Cortex of kidney (tissue), 1 donor: ENCODE measurements at places on chromosomes 2 and 18.

GRCh38 chr2:220452561-220452960 lies 825.1 kb downstream of the SLC4A3 start:
- DNase-seq: no peak

DNA sequence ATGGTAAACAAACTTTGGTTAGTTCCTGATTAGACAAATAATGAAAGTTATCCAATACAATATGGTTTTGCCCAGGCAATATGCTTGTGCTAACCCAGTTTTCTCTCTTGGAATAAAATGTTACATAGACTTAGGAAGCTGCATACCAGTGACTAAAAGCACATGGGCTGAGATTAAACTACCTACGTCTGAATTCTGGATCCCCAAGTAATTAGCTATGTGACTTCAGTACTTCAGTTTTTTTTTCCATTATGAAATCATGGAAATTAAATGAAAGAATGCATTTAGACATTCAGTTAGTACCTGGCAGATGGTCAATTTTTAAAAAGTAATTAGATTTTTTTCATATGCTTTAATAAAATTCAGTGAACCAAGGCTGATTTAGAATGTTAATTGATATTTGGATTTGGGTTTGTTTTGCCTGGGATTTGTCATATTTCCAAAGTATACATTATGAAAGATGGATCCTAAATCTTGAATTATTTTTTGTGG lies 213.9 kb downstream of the PTH2R start:
- no peak for DNase-seq

DNA sequence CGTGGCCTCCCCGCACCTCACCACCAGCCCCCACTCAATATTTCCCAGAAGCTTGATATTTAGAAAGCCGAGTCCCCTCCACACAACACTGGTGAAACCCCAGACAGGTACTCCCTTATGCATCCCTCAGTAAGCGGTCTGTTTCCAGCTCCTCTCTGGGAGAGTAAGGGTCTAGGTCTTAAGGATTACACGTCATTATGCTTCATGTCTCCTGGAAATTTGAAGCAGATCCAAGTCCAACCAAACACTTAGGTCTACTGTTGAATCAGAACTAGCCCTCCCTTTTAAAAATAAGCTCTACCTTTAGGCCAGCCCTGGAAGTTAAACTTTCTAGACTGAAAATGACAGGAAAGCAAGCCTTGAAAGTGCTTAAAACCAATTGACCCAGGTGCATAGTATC lies 1.5 kb upstream of the OST4 start:
- no peak for DNase-seq

DNA sequence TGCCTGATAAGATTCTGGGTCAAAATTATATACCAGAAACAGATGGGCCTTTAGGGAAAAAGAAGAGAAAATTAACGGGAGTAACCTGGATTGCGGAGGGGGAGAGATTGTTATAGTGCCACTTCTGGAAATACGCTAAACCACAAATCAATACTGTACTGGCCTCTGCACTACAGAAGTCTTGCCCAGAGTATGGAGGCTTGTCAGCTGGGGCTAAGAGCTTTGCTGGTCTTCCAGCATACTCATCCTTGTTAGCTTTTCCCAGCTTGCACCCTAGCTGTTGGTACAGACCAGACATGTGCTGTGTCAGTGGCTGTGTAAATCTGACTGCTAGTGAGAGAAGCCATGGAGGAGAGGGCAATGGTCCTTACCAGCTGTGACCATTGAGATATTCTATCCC lies 8.9 kb downstream of the AGBL5 start:
- DNase-seq: no peak

DNA sequence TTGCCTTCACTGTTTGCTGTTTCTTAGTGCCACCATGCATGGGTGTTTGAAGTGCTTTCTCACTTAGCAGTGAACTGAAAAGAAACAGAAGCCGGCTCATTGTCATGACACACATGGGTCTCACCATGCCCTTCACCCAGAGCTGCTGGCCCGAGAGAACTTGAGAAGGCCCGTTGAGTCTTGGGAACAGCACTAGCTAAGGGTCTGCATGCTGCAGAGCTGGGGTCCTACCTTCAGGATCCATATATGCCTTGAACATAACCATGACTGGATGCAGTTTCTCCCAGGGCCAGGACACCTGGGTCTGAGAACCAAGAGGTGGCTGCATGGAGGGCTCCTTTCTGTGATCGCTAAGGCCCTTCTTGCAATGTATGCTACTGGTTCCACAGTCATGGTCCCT lies 245.5 kb upstream of the HS6ST1 start:
- DNase-seq: no peak

DNA sequence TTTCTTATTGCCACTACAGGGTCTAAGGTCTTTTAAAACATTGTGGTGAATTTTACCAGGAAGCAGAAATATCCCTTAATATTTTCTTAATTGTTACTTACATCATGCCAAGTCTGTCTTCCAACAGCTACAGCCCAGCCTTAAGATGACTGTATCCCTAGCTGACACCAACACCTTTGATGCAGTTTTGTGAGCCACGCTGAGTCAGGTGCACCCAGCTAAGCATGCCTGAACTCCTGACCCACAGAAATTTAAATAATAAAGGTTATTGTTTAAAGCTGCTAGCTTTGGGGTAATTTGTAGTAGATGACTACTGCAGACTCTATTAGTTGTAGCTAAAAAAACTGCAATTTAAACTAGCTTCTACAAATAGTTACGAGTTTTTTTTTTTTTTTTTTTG lies 1757.9 kb upstream of the LRRTM1 start:
- no peak for DNase-seq

DNA sequence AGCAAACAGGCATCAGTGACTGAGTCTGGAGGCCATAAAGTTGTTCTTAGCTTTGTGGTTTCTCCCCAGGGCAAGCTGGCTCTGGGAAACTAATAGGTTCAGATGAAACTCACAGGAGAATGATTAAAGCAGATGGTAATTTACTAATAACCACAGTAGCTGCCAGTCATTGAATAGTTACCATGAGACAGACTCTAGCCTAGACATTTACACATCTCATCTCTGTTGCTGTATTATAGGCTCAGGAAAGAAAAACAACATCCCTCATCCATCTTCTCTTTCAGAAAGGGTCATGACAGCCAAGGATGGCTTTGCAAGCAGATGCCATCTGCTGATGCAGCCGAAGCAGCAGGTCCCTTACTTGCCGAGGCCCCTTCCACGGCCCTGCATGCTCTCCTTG lies 314.0 kb upstream of the ID2 start:
- no peak for DNase-seq

DNA sequence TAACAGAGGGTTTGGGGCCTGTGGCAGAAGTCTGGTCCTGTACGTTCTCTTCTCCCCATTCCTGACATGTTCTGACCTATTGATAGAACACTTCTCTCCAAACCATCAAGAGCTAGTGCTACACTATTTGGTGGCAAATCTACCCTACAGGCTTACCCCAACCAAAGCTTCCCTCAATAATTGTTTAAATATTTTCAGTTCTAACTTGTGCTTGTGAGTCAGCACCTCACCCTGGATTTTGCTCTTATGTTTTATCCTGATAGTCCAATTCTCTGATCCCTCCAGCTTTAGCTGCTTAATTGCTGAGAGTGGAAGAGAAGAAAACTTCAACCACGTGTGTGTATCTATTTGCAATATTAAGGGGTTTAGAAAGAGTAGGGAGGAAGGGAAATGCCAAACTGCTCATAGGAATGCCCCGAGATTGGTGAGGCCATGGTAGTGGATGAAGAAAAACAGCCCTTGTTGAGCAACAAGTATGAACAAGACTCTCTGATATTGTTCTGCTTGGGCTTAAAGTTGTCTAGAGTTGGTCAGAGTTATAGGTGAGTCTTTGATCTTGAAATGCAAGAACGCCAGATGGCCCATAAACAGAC lies 67.8 kb upstream of the PARD3B start:
- DNase-seq: no peak

DNA sequence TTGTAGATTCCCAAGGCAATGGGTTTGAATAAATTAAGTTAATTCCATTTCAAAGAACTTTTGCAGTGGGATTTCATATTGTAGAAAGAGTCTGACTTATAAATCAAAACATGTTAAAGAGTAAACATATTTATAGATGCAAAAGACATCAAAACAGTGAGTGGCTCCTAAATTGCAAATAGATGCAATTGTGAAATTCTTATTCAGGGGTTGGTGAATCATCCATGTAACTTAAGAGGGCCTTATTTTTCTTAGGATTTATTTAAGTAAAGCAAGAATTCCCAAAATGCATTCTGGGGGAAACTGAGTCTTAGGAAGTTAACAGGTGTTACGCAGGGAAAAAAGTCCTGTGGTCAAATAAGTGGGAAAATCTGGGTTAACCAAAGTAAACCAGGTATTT lies 11.3 kb downstream of the TANC1 start:
- DNase-seq: no peak

- no peak for DNase-seq
Observed at GRCh38 chr2:240796543-240797499, 23.2 kb downstream of the KIF1A start.

GRCh38 chr2:71389384-71390072 lies 57.9 kb downstream of the ZNF638 start:
- no peak for DNase-seq

DNA sequence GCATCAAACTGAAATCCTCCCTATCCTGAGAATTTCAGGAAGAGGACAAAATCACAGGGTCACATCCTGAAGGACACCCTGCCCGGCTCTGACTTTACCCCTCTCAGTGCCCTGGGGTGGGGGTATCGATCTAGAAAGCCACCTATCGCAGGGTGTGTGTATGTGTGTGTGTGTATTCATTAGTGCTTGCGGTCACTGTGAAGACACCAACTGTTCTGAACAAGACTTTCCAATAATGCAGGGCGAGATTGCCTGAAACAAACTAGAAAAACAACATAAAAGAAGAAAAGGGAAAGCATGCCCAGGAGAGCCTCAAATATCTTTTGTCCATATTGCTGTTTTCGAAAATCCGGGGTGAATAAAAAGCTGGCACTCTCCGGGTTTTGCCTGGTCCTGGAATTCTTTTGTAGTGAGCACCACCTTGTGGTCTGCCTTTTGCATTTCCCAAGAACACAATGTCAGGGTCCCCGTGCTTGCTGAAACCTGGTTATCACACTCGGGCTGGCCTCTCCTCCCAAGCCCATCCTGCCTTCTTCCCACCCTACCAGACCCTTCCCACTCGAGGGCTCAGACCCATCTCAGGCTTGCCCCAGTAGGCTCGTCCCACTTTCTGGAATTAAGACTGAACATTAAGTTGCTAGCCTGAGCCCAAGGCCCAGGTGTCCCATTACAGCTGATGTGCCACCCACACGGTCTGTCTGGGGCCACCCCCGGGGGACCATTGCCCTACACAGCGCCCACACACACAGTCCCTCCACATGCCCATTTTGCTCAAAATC lies 25.0 kb upstream of the COPS8 start:
- no peak for DNase-seq

DNA sequence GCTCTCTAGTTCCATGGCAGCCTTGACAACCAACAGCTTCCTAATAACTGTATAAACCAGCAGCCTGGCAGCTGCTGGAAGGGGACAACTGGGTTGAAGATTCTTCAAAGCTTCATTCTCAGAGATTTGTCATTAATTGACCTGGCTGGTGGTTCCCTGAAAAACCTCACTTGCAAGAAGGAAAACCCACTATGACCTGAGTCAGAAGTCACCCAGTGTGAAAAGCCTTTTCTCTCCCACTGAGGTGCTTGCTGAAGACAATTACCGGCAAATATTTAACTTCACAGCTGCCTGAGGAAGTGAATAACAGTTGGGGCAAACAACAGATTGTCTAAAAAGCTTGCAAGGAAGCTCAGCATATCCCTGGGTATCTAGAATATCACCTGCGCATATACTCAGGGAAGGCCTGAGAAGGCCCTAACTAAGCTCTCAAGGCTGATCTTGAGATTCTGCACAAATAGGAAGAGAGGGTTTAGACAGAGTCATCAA lies 49.9 kb downstream of the CRACDL start:
- DNase-seq: no peak

GRCh38 chr2:238974501-238975166 lies 126.7 kb downstream of the TWIST2 start:
- DNase-seq: no peak
